ENCODE measurements at places on chromosomes 3 and 15.

- DNase-seq = no peak
Measured at GRCh38 chr3:136036306-136036705, 70.8 kb downstream of the PPP2R3A start.

DNA sequence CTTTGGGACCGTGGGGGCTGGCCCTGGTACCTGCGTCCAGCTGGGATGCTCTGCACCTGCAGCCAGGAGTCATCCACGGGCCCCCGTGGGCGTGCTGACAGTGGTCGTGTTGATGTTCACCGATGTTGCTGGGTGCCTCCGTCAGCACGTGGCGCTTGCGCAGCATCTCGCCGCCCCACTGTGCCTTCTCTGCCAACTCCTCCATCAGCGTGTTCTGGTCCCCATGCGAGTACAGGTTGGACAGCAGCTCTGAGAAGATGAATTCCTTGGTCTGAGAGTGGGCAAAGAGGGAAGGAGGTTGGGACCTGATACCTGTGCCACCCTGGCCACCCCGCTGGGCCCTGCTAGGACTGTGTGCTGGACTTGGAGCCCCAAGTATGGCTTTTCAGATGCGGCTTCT is 61.4 kb downstream of the ADAMTS7 start:
- no peak for DNase-seq

DNA sequence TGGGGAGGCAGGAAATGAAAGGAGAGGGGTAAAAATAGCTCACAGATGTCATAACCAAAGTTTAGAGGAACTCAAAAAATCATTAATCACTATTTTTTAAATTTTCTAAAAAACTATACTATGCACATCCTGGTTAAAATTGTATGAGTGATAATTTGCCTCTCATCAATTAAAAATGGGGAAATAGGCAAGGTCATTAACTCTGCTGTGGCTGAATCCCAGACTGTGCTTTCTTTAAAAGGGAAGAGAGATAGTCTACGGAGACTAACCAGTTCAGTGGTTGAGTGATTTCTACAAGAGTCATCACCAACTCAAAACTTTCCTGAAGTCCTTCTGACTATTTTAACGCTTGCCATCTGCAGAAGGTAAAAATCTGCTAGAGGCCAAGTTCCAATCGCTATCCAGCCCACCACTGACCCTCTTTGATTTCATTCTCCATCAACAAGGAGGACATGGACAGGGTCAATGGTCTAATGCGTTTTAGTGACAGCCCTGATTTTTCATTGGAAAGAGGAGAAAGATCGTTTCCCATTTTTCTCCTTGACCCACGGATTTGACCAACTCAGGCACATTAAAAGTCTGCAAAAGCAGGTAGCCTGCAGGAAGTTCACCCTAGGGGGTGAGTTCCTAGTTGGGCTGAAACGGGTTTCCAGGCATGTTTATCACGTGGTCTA is 850 bp downstream of the SUCLG2 start:
- DNase-seq = no peak

DNA sequence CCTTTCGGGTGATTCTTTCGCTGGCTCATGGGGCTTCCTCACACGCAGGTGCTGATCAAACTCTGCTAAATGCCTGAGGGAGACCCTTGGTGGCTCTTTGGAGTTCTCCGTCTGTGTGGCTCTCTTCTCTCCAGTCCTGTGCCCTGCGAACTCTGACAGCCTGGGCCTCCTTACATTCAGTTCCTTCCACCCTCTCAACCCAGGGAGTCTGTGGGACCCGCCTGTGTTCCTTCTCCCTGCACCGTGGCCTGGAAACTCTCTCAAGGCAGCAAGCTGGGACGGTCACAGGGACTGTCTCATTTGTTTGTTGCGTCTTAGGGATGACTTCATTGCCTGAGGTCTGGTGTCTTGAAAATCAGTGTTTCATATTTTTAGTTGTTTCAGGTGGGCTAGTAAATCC is 37.0 kb upstream of the CORO2B start:
- no peak for DNase-seq

DNA sequence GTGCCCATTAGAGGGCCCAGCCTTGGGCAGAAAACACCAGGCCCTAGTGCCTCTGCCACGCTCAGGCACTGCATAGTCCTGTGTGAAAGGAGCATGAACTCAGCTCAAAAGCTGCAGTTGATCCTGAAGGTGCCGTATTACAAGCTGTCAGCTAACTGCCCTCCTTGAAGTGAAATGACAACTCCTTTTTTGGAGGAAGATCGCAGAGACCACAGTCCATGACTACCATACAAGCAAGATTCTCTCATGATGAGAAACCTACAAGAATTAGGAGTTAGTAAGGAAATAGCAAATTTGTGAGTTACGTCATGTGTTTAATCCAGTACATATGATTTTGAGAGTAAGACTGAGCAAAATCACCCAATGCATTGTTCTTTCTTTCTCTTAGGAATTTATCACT is 513.9 kb upstream of the NR2F2 start:
- no peak for DNase-seq

GRCh38 chr3:193816656-193817311 is 223.8 kb downstream of the OPA1 start:
- no peak for DNase-seq

- no peak for DNase-seq
Measured at GRCh38 chr3:112470788-112471187, 28.5 kb downstream of the BTLA start.

GRCh38 chr3:74287557-74287956 is 326.9 kb downstream of the CNTN3 start:
- no peak for DNase-seq

DNA sequence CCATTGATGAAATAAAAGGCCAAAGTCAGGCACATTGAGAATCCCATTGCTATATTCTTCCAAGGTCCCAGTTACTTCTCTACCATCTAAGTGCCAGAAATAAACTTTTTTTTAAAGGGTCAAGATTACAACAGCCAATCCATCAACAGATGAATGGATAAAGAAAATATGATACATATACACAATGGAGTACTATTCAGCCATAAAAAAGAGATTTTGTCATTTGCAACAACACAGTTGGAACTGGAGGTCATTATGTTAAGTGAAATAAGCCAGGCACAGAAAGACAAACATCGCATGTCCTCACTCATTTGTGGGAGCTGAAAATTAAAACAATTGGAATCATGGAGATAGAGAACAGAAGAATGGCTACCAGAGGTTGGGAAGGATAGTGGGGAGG is 25.5 kb downstream of the ULK4 start:
- no peak for DNase-seq

- peak; percentile 89 for DNase-seq
Measured at GRCh38 chr15:41416742-41417417, at the start of gene RTF1. Gene RTF1, plus strand, starts transcription at chr15:41417095. Its CDS starts 21 bp downstream, at chr15:41417116.

GRCh38 chr3:123693584-123694190 is 108.8 kb upstream of the HACD2 start:
- DNase-seq = no peak

DNA sequence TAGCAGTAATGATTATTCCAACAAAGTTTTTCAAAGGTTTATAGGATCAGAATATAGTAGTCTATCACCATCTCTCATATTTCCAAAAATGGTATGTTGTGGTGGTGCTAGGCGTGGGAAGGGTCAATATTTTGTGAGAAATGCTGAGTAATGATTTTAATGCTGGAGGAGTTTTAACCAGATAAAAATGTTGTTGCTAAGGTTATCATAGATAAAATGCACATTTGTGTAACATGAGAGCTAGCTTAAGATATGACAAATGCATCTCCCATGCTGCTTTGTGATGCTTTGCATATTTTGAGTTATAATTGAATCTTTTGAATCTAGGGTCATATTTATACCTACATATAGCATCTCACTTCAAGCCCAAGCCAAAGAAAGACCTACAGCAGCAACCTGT is 103.9 kb upstream of the ROBO1 start:
- no peak for DNase-seq

- DNase-seq = no peak
Measured at GRCh38 chr3:59566481-59566975, 516.7 kb upstream of the CFAP20DC start.

DNA sequence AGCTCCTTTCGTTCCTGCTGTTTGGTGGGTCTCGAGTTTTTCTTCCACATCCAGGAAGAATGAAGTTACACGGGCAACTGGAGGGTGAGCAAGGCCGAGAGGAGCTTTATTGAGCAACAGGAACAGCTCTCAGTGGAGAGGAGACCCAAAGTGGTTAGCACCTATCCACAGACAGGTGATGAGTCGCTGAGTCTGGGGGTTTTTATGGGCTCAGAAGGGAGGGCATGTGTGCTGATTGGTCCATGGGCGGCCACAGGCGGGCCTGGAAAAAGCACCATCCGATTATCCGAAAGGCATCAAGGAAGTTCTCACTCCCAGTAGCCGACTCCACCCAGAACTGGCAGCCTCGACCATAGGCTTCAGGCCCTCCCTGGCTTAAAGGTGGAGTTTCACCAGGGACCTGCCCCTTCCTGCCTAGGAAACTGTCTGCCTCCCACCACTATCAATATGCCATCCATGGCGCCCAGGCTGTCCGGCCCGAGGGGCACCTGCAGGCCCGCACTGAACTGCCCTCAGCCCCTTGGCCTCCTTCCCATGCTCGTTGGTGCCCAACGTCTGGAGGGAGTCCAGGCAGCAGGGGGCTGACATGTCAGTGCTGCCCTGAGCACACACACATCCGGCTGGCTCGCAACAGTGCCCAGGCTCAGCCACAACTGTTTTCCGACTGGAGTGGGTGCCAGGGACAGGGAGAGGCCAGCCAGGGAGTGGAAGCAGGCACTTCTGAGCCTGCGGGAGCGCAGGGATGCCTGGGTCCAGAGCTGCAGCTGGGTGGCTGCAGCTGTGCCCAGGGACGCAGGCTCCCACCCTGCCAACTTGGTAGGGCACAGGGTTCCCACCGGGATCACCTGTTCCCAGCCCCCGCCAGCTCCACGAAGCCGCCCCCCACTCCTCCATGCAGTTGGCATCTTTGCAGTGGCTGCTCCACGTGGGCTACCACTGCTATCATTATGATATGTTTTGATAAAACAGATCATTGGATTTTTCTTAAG is 170.2 kb downstream of the FNDC3B start:
- DNase-seq = no peak

DNA sequence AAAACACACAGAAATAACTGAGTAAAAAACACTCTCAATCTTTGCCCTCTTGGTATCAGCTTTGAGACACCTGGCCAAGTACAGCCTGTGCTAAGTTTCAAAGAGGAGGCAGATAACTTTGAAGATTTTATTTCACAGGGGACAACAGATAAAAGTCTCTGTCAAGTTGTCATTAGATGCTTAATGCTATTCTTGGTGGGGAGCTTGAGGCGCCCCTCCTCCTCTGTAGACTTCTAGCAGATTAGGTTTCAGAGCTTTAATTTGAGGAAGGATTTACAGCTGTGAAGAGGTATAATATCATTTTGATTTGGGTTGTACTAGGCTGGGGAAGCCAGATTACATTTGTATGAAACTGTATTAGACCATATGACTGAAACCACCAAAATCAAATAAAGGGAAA is 620.3 kb downstream of the FHIT start:
- no peak for DNase-seq

DNA sequence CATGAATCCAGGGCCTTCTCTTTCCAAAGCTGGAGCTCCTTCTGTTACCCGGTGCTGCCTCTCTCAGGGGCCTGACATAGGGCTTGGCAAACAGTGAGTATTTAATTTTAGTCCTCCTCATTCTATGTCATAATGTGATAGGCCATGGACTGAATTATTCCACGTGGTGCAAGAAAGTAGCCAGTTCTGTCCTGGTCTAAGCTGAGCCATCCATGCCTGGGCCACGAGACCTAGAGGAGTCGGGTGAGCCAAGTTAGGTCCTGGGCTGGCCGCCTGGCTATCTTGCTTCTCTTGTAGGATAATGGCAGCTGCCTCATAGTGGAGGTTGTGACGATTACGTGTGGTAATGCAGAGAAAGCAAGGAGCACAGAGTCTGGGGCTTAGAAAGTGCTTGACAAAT is 170.6 kb downstream of the FAM43A start:
- DNase-seq = no peak

DNA sequence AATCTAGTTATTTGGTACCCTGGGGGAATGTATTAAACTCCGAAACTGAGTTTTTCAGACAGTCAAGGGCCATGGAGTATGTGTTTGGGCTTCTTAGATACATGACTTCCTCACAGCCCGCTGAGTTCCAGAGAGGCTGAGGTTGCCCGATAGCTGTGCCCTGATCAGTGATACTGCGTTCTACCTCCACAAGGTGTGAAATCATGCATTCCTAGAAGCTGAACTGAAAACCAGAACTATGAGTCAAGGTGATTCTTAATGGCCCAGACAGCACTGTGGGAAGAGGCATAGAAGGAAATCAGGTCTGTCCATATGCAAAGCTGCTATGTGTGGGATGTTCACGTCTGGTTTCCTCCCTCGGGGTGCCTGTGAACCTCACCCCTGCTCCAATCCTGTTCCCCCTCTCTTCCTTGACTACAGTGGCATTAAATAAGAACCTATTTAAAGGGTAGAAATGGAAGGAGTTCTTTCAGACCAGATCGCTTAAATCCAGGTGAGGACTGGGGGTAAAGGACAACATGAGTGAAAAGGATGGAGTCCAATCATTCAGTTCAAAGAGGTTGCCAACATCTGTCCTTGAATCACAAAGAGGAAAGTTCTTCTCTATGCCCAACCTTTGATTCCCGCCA is 74.3 kb downstream of the MYO1E start:
- DNase-seq = no peak

GRCh38 chr3:105527535-105527934 is 160.8 kb downstream of the ALCAM start:
- DNase-seq = no peak

DNA sequence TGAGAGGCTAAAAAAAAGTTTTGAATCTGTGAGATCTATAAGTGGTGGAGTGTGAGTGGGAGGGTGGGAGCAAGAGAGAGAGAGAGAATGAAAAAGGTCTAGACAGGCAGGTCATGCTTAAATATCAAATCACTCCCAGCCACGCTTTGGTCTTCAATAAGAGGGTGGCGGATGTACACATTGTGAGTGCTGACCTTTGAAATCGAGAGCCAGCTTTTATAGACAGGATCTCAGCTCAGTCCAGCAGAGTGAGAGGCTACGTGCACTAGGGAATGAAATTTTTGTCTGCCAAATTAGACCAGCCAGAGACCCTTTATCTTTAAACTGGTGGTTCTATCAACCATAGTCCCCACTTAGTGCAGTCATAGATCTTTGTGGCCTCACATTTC is 342.3 kb upstream of the PROK2 start:
- no peak for DNase-seq

DNA sequence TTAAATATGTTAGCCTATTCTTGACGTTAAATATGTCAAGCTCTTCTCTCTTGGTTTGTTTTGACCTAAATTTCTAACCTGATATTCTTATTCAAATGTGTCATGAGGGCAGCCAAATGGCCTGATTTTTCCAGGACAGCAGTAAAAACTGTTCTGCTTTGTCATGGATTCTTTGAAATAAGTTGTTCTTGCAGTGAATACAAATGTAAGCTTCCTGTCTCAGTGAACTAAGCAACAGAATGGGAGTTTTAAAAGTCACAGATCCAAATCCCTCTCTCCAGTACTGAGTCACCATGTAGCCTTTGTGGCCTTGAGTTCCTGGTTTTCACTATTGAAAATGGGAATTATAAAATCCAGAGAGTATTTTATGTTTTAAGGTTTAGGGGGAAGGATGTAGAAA is 301.8 kb downstream of the NLGN1 start:
- no peak for DNase-seq

Data from T-helper 22 cell (primary cell).